ENCODE measurements at places on chromosomes 7 and 10.
A peak's percentile ranks its signal among the peaks of the same experiment; 100 is the strongest.

DNA sequence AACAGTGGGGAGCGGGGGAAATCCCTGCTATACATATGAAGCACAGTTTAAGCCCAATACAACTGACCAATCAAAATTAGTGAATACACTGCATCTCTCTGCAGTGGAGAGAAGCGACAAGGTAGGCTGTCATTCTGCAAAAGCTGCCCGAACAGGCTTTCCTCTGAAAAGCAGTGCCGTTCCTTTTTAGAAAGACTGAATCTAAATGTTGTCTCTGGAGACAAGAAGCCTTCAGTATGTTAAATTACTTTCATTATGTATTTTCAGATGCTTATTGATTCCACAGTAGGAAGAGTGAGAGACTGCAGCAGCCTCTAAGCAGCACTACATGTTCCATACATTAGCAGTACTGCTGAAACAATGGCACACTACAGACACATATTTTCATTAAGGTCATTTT is at the start of gene GPR22:
Gene GPR22 (plus strand): TSS at position 129 of the 400 bp plus-strand sequence. CDS start 4,004 bp downstream, outside the sequence.
- DNase-seq, result no peak

DNA sequence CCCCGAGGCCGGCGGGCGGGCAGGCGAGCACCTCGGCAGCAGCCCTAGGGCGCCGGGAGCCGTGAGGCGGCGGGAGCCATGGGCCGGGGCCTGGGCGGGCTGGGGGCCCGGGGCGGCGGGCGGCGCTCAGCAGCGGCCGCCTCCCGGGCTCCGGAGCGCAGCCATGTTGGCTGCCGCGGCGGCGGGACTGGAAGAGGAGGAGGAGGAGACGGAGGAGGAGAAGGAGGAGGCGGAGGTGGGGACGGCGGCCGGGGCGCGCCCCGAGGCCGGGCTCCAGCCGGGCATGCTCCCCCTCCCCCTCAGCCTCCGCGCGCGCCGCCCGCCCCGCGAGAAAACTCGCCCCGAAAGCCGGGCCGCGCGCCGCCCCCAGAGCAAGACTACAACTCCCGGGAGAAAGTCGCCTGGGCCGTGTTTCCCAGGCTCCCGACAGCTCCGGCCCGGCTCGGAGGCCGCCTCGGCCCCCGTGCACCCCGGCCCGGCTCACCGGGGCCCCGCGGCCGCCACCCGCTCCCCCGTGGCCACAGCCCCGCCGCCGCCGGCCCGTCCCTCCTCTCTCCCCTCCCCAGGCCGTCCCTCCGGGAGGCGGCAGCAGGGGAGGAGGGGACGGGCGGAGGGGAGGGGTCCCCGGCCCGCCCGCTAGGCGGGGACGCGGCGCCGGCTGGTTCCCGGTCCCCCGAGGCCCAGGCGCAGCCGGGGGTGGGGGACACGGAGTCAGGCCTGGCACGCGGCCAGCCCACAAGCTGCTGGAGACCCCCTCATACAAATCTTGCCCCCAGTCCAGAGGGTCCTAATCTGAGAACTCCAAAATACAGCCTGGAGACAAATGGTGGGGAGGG is at the start of gene DLG5:
Gene DLG5 (minus strand): TSS at position 190 of the 836 bp plus-strand sequence. CDS start 235 bp downstream, outside the sequence.
- no peak for DNase-seq

- no peak for DNase-seq
Measured at GRCh38 chr7:114943953-114944744, 22.3 kb downstream of the MDFIC start.

DNA sequence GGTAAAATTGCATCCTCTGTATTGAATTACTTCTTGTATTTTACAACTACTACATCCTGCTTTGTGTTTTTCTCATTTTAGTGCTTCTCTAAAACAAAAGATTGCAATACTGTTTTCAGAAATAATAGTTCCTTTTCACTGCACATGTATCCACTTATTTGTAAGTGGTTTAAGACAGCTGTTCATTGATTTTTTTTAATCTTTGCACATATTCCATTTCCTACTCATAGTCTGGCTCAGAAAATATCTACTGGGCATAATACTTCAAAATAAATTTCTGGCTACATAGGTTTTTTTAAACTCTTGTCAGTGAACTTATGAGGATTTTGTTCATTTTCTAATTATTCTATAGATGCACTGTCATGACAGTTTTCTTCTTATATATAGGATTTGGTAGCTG is 54.8 kb downstream of the SND1 start:
- no peak for DNase-seq

DNA sequence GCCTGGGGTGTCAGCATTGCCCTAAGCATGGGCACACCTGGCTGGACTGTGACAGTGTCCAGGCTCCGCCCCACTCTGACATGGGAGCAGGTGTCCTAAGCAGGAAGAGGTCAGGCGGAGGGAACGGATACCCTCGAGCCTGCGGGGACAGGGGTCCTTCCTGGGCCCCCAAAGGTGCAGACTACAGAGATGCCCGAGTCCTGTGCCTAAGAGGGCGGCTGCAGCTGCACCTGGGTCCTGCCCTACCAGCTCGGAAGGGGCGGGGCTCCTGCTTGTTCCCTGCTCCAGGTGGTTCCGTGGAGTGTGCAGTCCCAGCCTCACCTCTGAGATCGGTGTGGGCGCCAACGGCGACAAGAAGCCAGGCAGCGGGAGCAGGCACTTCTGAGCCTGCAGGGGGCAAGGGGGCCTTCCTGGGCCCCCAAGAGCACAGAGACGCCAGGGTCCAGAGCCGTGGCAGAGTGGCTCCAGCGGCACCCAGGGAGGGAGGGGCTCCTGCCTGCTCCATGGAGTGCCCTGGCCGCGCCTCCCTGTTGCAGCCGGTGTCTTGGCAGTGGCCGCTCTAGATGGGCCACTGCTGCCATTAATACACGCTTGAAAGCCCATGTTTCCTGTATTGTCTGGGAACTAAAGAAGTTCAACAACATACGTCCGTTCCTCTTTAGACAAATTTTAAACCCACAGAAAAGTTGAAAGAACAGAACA is 64.5 kb upstream of the CACNA2D1 start:
- DNase-seq, result no peak

DNA sequence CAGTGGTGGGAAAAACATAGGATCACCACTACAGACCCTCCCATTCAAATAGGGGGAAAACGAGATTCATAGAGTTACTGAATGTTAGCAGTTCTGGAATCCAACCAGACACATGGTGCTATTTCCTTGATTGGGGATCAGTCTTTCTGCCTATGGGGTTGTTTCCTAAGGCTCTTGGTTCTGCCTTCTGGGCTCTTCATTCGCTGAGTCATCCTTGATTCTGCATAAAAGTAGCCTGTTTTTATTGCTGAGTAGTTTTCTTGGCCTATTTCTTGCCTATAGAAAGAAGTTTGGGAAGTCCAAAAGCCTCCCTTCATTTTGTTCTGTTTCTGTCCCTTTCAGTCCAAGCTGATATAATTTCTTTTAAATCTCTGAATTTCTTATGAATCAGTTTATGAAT is 99.3 kb upstream of the OIT3 start:
- DNase-seq, result no peak

- no peak for DNase-seq
Measured at GRCh38 chr7:115113776-115114175, 191.9 kb downstream of the MDFIC start.

GRCh38 chr10:43676901-43677300 is 28.2 kb upstream of the ZNF32 start:
- no peak for DNase-seq

DNA sequence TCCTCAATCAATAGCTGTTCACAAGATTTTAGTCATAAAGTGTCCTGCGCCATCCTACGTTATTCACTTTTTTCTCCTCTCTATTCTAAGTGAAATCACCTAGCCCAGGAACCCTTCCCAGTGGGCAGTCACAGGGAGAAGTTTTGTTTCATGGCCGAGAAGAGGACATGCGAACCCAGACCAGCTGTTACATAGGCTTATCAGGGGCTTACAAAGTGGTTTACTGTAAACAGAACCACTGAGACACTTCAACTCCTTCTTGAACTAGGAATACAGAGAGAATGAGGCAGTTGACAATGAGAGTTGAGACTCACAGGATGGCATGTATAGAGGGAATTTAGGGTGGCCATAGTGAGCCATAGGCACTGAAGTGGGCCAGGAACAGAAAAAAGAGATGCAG is 246.9 kb upstream of the GLI3 start:
- no peak for DNase-seq

- no peak for DNase-seq
Measured at GRCh38 chr7:140646931-140647647, 6.5 kb upstream of the DENND2A start.

DNA sequence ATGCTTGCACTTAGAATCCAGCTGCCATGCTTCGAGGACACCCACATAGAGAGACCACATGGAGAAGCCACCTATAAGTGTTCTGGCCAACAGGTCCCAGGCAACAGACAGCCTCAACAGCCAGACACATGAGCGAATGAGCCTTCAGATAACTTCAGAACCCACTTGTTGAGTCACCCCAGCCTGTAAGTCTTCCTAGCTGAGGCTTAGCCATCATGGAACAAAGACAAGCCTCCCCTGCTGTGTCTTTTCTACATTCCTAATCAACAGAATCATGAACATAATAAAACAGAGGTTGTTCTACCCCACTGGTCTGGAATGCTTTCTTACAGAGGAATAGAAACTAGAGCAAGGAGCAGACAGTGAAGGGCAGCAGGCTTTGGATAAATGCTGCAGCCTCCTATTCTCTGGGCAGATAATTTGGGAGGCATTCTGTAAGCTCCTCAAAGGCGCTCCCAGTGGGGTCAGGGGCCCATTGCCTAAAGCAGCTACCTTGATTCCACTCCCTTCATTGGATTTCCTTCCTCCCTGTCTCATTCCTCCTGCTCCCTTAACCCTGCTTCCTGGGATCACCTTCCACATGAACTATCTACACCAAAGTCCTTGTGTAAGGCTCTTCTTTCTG is 4.6 kb downstream of the TLL2 start:
- DNase-seq, result no peak

GRCh38 chr7:150378115-150378852 is 846 bp upstream of the ZNF775 start:
- peak; percentile 79 for DNase-seq

GRCh38 chr7:1144269-1144771 is 15.7 kb downstream of the ZFAND2A start:
- no peak for DNase-seq

GRCh38 chr7:91137788-91138368 is 126.4 kb upstream of the FZD1 start:
- DNase-seq, result no peak

- DNase-seq, result no peak
Measured at GRCh38 chr10:3135006-3135405, 37.6 kb downstream of the PITRM1 start.

DNA sequence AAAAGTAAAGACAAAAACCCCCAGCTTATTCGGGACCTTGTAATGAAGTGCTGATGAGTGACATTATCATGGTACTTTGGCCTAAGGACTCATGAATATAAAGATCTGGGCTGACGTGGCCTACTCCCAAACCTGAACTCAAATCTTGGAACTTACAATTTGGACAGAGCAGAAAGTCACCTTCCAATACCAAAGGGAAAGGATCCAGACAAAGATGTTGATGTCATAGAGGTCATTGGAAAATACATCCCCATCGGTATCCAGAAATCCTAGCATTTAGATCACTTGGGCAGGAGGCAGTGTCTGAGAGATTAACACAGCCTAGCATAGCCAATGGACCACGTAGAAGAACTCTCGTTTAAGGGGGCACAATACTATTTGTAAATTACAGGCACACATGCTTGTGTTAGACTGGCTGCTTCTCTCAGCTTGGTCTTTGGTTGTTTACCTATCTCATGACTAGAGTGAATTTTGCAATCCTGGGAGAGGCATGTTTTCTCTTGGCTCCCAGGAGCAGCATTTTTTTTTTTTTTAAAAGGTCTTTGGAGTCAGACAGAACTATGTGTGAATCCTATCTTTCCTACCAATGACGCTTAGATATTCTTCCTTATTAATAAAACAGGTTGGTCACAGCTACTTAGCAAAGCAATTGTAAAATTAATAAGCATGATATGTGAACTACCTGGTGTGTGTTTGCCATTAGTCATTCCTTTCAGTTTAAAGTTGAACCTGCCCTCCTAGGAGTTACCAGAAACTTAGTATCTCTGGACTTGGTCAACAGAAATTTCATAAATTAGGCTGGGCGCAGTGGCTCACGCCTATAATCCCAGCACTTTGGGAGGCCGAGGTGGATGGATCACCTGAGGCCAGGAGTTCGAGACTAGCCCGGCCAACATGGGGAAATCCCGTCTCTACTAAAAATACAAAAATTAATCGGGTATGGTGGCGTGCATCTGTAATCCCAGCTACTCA is 27.8 kb upstream of the MRPS33 start:
- DNase-seq, result no peak

DNA sequence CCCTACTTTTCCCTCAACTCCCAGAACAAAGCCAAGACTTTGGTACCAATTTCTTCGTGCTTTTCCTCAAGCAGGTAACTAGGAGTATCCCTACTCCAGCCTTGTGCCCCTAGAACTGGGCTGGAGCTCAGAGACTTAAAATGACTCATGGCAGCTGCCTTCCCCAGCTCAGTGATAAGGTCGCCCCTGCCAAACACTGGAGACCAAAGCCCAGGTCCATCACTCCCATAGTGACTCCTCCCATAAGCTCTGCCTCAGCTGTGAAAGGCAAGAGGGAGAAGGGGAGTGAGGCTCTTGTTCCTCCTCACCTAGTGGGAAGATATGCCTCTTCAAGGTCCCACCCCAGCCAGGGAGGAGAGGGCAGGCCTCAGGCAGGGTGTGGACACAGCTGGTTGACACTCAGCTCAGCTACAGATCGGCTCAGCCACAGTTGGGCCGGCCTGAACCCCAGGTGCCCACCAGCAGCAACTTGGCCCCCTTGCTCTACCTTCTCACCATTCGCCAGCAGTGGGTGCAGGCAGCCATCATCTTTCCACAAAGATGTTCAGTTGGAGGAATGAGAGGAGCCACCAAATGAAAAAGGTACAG is 13.8 kb upstream of the CYREN start:
- no peak for DNase-seq

- DNase-seq, result no peak
Measured at GRCh38 chr10:44356139-44357022, 28.5 kb downstream of the CXCL12 start.

- DNase-seq, result no peak
Measured at GRCh38 chr7:23594879-23595604, 2.1 kb upstream of the CCDC126 start.

DNA sequence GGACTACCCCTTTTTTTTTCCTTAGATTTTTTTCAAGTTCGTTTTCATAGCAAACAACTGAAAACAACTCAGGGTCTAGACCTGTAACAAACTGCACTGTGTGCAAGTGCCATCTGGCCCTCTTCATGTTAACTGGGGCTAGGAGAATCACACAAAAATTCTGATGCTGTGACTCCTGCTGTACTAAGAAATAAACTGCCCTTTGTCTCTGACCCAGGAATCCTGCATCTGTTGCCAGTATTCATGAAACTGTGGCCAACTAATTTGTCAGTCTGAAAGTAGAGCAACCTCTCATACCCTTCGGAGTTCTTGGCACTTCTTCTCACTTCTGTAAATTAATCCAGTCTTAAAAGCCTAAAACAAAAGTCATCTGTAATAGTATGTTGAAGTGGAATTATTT is 218.4 kb upstream of the PCDH15 start:
- no peak for DNase-seq

GRCh38 chr7:101631224-101631714 is 2.2 kb upstream of the MYL10 start:
- DNase-seq, result no peak

GRCh38 chr7:121300685-121301420 is 27.9 kb upstream of the WNT16 start:
- no peak for DNase-seq

All from HFF-Myc (cell line).